ENCODE measurements at places on chromosomes 4 and X.

- DNase-seq: no peak
Observed at GRCh38 chr4:119626943-119627266, 1.7 kb downstream of the PDE5A start.

- DNase-seq: peak; percentile 77
Observed at GRCh38 chrX:53071604-53072417, 10.4 kb upstream of the TSPYL2 start.

DNA sequence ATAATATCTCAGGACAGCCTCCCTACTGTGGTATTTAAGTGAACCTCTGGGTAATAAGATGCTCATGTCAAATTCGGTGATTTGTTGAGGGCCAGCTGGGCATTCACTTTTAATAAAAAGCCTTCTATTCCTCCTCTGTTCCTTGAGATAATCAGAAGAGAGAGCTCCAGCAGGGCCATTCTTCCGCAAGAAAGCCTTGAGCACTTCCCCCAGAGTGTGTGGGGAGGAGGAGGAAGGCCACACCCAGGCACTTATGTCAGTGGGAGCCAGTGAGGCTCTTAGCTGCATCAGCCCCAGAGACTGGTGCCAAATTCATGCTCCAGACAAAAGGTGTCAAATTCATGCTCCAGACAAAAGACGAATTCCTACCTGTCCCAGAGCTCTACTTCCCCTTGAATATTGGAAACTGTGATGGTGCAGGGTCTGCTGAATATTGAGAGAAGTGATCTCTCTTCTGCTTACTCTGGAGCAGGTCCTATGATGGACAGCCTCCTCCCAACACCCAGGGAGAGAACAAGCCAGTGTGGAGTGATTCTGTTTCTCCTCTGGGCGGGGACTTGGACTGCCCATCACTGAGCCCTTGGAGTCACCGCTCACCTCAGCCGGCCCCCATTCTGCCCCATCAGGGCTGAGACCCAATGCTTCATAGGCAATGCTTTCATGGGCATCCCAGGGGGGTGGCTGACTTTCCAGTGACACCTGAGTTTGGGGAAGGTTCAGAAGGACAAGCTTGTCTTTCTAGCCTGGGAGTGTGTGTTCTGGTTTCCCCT, 68.1 kb downstream of the FHDC1 start:
- DNase-seq: no peak

DNA sequence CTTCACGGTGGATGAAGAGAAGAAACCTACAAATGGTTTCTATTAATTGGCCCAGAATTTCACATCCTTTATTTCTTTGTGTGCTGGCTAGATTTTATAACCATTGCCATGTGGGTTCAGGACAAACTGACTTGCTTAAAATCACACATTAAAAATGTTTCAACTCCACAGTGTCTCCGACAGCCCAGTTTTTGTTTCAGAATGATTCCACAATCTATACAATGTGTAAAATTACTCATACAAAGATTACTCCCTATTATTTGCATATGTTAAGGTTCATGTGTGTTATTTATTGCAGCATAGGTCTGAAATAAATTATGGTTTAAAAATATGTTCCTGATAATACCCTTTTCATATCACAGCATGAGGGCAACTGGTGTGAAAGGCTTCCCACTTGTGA, 20.6 kb downstream of the DCHS2 start:
- no peak for DNase-seq

- DNase-seq: no peak
Observed at GRCh38 chr4:149031399-149031798, 589.2 kb upstream of the NR3C2 start.

- DNase-seq: no peak
Observed at GRCh38 chrX:122220644-122221373, 963.3 kb upstream of the GRIA3 start.

GRCh38 chr4:98237204-98237603, 24.0 kb upstream of the RAP1GDS1 start:
- no peak for DNase-seq

GRCh38 chr4:90007494-90008167, 113.0 kb downstream of the MMRN1 start:
- DNase-seq: no peak

- peak; percentile 82 for DNase-seq
Observed at GRCh38 chr4:147842573-147842972, 110.7 kb downstream of the ARHGAP10 start.

DNA sequence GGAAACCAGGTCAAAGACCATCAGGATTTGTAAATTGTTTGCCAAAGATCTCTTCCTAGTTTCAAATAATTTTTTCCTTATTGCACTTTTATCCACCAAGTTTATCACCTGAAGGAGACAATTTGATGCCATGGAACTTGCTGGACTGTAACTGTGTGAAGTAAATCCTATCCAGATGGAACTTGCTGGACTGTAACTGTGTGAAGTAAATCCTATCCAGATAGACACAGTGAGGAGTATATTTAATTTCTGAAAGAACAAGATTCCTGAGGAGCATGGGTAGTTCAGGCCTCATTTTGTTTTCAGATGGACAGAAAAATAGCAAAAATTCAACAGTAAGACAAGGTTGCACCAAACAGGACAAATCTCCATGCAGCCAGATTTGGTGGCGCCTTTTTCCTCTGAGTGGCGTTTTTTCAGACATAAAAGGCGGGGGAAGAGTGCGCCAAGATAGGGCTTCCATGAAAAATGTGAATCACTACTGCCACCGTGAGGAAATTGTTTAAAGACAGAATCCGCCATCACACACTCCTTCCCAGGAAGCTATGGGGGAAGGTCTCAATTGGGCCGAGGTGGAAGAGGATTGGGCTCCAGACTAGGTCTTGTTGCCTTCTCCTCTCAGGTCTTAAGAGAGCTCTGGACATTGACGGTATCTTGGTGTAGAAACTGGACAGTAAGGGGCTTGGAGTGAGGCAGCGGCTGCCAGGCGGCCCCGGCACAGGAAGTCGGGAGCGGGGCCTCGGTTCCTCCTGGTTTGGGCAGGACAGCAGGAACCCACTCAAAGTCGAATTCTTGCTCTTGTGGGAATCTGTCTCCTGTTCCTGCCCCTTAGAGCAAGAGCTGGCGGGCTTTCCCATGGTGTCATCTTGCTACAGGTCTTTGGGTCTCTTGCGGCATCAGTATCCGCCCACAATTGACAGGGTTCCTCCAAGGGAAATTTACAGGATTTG, 234.7 kb downstream of the OR13H1 start:
- no peak for DNase-seq

GRCh38 chr4:143230683-143231082, 46.0 kb downstream of the USP38 start:
- DNase-seq: no peak
